Anterior cingulate cortex (tissue), 58 donors: ENCODE measurements at places on chromosomes 7 and 10.

DNA sequence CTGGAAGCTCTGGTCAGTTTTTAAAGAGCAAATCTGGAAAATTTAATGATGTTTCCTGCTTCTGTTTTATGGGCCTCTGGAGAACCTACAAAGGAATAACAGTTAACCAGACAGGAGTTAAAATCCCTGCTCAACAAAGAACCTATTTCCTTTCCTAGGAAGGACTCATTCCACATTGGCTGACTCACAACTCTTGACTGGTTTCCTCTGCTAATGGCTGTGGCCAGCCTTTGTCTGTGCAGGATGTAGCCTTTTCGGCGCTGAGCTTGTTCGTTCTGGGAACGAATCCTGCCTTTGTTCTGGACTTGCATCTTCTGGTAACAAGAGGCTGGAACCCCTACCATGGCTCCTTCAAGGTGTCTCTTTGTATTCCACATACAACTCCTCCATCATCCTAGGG lies 112.8 kb upstream of the PDCD4 start:
- no peak for DNase-seq

- no peak for DNase-seq
Measured at GRCh38 chr10:70303730-70304129, 19.9 kb upstream of the NPFFR1 start.

DNA sequence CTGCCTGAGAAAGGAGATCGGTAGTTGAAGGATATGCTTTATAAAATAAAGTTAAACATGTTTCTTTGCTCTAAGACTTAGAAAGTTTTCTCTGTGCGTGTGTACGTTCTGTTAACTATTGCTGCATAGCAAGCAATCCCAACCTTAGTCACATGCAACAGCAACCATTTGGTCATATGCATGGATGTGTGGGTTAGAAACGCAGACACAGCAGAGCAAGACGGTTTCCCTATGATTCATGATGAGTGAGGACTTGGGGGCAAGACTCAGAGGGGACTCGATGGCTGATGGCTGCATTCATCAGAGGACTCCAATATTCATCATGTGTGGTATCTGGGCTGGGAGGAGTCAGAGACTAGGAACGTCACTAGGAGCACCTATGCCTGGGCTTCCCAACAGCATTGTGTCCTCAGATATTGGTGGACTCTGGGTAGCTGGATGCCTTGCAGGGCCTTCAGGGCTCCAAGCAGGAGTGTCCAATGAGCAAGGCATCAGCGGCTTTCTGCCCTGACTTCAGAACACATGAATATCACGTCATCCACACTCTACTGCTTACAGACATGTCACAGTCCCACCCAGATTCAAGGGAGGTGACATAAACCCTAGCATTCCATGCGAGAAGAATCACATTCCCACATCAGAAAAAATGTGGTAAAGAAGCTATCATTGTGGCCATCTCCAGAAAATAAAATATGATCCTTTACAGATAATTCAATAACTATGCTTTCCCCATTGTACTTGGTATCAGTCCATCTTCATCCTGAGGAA lies 731.2 kb downstream of the TNS3 start:
- DNase-seq, result no peak

DNA sequence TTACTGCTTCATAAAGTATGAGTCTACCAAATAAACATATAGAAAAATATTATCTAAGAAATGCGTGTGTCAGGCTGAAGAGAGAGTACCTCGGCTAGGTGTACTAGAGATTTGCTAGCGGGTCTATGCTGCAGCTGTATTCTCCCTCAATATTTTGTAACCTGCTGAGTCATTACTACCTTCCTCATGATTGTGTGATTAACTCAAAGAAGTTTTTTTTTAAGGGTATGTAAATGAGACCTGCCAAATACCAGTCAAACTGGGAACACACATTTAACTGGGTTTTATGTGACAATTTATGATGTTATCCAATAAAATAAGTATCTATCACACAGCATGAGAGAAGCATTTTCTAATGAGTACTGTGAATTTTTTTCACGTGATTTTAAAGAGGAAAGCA lies 180.4 kb downstream of the RNF133 start:
- DNase-seq, result no peak

- no peak for DNase-seq
Measured at GRCh38 chr7:80873140-80873539, 45.7 kb downstream of the SEMA3C start.

DNA sequence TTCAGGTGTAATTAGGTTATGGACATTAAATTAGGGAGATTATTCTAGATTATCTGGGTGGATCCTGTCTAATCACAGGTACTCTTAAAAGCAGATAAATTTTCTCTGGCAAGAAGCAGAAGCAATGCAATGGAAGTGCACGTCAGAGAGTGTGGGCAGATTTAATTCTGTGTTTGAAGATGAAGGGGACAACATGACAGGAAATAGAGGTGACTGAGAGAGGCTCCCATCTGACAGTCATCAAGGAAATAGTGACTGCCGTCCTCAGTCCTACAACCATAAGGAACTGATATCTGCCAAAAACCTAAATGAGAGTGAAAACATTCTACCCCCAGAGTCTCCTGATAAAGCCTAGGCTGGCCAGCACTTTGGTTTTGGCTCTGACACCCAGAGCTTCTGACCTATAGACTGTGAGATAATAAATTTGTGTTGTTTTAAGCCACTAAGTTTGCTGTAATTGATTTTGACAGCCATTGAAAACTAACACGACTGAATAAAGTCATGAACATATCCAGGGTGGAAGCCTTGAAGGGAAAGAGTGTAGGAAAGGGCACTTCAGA lies 30.5 kb upstream of the DDX50 start:
- no peak for DNase-seq

GRCh38 chr10:102615361-102615760 lies 28.9 kb upstream of the TRIM8 start:
- no peak for DNase-seq

DNA sequence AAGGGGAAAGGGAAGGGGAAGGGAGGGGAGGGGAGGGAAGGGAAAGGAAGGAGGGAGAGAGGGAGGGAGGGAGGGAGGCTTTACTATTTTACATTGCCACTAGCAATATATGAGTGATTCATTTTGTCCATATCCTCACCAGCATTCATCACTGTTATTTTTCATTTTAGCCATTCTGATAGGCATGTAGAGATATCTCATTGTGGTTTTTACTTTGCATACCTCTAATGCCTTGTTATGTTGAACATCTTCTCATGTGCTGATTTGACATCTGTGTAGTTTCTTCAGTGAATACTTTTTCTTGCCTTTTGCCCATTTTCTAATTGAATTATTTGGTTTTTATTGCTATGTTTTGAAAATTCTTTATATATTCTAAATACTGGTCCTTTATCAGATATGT lies 52.7 kb downstream of the GCC1 start:
- no peak for DNase-seq

- no peak for DNase-seq
Measured at GRCh38 chr10:129968853-129969183, 4.7 kb upstream of the EBF3 start.

GRCh38 chr10:73229567-73229966 lies 17.5 kb downstream of the DNAJC9 start:
- no peak for DNase-seq

GRCh38 chr7:2689951-2690705 lies 2.1 kb downstream of the AMZ1 start:
- no peak for DNase-seq

GRCh38 chr10:132707776-132708171 lies 78.2 kb downstream of the NKX6-2 start:
- no peak for DNase-seq

GRCh38 chr10:97131181-97131628 lies 54.6 kb downstream of the SLIT1 start:
- no peak for DNase-seq

DNA sequence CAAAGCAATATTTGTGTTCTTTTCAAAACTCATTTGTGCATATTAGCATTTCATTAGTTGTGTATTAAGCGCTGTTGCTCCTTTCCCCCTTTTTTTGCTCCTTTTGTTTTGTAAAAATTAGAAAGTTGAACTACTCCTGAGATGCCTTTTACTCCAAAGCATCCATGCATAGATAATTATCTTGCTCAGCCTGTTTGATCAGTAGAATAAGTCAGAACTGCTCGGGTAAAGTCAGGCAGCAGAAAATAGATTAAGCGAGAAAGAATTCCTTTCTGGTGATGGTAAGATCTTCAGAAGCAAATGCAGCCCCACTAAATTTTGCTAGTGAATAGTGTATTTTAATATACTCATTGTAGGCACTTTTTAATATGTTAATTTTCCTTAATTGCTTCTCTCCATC lies 227.1 kb downstream of the TEX36 start:
- DNase-seq, result no peak

DNA sequence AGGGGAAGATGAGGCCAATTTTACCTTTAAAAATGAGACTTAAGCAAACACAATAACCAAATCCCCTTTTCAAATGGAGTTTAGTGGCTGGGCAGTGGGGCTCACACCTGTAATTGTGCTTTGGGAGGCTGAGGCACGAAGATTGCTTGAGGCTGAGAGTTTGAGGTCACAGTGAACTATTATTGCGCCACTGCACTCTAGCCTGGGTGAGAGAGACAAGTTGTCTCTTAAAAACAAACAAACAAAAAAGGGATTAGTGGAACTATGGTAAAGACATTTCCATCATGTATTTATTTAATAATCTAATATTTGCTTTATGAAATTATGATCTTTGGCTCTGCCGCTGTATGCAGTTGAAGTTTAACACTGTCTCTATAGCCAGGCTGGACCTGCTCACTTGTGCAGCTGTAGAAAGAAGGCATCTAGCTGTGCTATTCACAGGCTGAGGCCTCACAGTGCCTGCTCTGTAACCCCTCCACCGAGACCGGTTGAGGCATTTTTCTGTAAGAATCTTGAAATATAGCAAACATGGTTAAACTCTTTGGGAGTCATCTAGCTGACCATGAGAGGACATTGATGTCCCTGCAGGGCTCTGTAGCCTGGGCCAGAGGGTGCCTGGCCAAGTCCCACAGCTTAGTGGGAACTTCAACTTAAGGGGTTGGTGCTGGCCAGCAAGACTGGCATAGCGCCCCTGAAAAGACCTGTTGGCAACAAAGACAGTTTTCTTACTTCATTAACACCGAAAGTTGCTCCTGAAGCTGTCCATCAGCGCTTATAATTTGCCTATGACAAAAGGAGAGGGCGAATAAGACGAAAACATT lies 131.8 kb downstream of the BMPER start:
- no peak for DNase-seq

DNA sequence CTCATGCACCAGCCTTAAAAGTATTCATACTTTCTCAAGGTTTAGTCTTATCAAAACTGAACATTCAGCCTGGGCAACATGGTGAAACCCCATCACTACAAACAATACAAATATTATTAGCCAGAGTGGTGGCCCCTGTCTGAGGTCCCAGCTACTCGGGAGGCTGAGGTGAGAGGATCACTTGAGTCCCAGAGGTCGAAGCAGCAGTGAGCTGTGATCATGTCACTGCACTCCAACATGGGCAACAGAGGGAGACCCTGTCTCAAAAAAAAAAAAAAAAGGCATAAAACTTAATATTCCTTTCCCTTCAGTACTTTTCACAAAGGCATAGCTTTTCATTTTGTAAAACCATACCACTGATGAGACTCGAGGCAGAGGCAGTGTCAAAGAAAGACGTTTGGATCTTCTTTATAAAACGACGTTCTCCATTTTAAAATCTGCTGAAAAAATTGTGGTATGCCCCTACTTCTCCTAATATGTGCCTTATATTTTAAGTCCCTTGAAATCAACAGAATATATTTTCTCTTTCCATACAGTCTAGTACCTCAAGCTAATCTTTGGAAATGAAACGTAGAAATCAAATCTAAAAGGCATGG lies 1.9 kb downstream of the NSUN6 start:
- no peak for DNase-seq

DNA sequence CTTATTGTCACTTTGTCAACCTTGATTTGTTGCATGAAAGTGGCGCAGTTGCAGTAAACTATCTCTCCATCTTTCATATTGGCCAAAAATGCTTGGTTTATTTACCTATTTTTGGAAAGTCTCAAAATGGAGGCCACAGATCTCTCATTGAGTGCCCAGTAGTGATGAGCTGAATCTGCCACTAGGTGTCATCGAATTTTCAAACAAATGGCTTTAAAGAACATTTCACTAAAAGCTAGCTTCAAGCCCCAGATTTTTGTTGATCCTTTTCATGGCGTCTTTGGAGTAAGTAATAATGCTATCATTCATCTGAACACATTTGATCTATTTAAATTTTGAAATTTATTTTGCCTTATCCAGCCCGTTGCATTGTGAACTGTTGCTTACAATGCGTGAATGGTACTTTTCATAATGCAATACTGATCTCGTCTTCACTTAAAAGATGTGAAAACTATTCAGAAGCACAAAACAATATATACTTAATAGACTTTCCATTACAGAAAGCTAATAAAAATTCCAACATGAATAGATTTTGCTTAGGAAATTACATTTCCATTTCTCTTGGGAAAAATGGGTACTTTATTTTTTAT lies 236.2 kb downstream of the DNAJB9 start:
- DNase-seq, result no peak

GRCh38 chr7:121079425-121080169 lies 91.1 kb downstream of the CPED1 start:
- DNase-seq, result no peak

DNA sequence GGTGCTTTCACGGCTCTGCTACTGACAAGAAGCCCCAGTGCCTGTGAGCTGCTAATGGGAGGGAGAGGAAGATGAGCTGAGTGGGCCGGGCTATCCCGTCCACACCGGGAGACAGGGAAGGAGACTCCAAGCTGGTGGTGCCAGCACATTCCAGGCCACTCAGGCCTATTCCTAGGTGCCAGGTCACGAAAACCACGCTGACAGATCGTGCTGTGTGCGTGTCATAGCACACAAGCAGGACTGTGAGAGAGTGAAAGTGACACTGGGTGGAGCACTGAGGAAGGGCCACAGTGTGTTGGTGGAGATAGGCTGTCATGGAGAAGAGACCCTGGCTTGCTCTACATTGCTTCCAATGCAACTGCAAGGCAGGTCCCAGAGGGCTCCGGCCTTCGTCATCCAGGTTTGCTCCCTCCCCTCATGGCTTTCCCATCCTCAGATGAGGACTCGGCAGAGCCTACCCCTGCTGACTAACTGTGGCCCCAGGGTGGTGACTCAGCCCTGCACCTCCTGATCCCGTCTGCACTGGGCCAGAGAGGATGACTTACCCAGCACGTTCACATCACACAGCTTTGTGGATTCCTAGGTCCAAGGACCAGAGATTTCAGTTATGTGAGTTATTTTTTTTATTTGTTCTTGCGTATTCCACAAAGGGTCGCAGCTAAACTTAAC lies 167.3 kb downstream of the EGFR start:
- DNase-seq, result no peak

DNA sequence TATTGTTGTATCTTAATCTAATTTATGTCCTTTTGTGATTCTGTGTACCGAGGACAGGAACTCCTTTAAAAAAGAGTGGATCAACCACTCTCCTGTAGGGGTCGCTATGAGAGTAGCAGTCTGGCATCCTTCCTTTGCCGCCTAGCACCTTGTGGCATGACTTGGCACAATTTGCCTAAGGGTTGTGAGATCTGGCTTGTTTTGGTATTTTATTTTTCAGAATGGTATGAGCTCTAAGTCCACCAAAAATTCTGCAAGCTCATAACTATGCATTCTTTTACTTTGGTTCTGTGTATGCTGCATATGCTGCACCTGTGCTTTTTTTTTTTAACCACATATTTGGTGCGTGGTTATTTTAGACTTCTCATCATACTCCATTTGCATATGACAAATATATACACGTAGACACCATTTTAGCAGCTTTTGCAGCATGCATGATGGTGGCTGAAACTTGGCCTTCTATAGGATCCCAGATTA lies 112.8 kb downstream of the CDK14 start:
- no peak for DNase-seq

- DNase-seq, result no peak
Measured at GRCh38 chr10:46325021-46325420, 38.2 kb downstream of the ANTXRL start.

- no peak for DNase-seq
Measured at GRCh38 chr7:116986611-116987565, 33.6 kb downstream of the ST7 start.
